ENCODE measurements at places on chromosomes 6 and 20.

DNA sequence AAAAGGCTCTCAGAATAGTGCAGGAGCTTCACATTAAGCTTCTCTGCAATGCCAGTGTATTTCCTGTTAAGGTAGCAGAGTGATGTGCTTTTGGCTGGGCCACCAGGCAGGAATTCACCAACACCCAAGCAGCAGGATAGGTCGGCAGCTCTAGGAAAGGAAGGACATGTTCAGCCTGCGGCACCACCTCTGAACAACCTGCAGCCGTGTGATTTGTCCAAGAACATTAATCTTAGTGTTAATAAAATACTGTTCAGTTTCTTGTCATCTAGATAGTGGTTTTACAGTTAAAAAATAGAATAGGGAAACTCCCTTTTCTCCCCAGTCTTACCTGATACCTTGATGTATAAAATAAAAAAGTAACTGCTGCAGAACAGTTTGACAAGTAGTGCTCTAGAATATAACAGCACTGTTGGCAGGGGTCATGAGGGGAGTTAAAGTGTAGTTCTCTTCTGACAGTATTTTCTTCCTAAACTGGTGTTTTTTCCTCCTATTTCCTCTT lies 18.8 kb downstream of the ZNF292 start:
- DNase-seq: no peak

DNA sequence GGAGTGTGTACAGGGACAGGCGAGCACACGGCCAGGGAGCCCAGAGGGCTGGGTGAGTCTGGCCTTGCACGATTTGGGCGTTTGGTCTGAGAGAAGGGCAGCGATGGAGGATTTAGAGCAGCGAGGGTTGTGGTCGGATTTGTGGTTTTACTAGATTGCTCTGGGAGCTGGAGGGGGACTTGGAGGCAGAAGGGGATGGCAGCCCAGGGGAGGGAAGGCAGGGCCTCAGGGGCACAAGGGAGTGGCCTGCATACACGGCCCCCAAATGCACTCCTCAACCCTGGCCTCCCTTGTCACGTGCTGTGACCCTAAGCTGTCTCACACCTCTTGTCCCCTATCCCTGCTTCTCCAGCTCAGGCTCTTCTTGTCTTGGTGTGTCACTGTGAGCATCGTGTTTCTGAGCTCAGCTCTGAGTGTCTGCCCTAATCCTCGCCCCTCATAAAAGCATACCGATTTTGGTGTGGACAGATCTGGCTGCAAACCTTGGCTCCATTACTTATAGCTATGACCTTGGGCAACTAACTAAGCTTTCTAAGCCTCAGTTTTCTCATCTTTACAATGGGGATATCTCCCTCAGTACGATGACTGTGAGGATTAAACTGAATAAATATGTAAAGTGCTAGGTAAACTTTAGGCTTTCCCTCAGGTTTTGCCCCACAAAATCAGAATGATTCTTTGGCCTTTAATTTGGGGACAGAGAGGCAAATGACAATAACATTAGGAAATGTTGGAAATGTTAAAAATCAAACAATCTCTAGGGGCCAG lies 120.1 kb upstream of the ARMC2 start:
- no peak for DNase-seq

GRCh38 chr6:33869826-33870423 lies 66.1 kb upstream of the MLN start:
- DNase-seq: no peak

DNA sequence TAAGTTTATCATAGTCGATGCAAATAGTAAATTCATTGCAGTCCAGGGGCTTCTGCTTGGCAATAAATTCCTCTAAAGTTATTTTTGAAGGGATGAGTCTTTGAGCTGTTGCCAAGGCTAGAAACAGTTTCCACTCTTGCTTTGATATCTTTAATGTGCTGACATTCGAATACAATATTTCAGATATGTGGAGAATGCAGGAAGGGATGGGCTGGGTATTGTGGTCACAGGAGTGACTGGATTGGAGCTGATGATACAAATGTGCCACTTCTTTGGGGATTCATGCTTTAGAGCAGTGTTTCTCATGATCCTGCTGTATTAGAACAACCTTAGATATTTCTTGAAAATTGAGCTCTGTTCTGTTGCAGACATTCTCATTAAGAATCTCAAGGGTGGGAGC lies 139.0 kb downstream of the PRDM13 start:
- no peak for DNase-seq

DNA sequence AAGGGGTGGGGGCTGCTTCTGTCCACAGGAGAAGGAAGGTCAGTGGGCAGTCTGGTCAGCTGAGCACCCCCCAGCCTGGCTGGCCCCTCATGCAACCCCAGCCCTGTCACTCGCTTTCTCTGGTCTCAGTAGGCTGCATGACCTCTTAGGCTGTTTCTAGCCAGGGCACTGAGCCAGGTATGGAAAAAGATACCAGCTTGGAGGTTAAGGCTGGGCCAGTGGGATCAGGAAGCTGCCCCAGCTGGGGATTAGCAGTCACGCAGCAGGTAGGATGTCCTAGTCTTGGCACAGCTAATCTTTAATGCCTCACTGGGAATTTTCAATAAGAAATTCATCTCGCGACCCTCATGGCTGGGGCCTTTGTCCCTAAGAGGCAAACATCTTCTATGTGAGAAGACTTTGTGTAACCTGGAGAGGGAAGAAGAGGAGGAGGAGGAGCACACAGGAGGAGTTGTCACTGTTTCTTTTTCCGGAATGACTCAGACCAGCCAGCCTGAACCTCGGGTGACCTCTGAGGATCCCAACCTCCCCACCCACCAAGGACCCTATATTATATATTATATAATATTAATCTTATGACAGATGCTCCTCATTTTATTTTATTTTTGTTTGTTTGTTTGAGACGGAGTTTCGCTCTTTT lies 2.4 kb upstream of the BPIFA2 start:
- DNase-seq: no peak

DNA sequence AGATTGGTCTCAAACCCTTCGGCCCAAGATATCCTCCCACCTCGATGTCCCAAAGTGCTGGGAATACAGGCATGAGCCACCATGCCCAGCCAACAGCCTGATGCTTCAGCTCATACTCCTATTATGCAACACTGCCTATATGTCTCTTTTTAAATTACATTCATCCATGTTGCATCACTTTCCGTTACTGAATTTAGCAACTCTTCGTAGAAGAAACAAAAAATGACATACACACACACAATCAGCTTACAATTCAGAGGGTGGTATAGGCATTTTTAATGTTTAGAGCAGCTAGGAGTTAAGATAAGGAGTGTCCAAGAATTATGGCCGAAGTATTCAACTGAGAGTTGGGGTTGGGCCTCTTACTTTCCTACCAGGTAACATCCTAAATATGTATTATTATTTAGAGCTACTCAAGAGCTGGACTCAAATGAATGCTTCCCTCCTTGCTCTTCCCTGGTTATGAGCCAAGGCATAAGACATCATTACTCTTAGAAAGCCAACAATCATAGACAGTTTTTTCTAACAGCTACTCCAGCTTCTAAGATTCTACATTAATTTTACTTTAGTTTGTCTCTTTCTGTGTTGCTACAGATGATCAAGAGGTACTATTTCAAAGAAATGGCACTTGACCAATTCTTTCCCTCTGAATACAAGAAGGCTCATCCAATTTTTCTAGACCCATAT lies 62.0 kb upstream of the BMP5 start:
- DNase-seq: no peak

DNA sequence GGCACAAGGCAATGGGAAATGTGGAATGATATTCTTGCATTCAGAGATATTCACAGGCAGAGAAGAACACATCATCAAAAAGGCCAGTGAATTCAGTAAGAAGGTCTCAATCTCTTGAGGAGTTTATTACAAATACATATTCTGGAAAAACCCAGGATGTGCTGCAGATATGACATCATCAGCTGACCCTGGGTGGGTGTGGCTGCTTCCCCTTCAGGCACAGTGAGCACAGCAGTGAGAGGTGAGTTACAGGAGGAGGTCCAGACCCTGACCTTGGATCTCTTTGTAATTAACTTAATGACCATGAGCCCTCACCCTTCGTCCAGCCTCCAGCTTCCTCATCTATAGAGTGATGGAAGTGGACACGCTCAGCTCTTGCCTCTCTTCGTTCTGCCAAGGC lies 147.5 kb upstream of the SYNDIG1 start:
- no peak for DNase-seq

DNA sequence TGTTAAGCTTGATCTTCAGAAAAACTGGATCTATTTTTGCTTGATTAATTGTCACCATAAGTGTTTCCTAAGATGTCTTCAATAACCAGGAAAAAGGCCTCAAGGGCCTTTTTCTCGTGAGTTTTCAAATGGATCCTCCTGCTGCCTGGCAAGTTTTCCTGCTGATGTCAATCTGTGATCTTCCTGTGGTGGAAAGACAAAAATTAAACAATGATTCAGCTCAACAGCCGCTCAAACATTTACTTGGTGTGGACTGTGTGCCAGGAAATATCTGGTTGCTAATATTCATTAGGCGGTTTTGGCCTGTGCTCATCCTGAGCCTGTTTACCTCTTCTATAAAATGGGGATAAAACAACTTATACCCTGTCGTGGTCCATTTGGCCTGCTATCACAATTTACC lies 35.4 kb upstream of the SSTR4 start:
- no peak for DNase-seq

DNA sequence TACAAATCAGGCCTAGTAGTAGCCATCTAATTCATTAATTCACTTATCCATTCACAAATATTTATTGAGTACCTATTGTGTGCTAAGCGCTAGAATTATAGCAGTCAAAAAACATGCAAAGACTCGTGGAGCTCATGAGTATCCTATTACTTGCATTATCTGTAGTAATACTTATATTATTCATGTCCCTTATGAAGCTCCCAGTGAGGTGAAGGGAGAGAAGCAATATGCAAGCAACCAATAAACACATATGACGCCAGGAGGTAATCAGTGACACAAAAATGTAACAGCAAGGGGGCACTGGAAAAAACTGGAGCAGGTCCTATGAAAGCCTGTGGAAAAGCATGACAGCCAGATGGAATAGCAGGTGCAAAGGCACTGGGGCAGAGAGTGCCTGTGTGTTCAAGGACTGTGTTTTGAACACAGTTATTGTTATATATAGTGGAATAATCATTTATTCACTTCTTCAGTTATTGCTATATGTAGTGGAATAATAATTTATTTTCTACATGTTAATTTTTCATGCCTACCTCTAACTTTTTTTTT lies 109.5 kb downstream of the KIF13A start:
- DNase-seq: no peak

DNA sequence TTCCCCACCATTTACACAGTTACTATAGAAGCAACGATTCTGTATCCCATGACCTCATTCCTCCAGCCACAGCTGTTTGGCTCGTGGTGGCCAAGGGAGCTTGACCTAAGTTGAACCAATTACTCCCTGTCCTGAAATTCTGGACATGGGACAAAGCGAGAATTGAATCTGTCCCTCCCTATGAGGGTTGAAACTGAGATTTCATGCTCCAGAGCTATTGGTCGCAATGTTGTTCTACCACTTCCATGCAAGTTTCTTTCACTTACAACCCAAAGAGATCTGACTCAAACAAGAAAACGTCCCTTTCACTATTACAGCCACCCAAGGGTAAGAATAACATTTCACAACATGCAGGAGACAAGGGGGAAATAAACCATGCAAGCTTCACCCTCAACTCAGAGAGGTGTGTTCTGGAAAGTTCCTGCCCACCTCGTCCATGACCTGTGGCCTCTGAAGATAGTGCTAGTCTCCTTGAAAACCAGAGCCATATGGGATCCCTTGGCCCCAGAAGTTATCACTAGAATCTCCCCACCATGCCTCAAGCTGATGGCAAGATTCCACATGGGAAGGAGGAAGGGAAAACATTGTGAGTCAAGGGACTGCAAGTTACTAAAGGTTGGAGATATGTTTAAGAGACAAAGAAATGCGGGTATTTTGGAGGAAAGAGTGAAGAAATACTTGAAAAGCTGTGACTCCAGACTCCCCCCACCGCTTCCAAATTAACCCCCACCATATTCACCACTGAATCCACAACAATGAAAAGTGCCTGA lies 74.5 kb upstream of the SRSF6 start:
- DNase-seq: no peak

GRCh38 chr6:138521790-138522189 lies 22.5 kb upstream of the NHSL1 start:
- no peak for DNase-seq

DNA sequence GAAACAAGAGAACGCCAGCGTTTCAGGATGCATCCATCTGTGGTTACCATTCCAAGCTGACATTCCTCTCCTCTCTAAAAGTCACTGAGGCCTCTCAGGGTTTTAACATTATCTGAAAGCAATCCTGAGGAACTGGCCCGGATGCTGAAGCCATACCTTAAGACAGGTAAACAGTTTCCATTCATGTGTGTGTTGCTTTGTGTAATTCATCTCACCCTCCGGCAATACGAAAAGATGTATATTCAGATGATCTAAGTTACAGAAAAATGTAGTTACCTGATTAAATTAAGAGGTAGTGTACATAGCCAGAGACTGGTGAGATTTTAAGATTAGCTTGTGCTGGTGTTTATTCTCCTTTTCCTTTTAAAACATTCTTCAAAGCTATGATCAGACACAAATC lies 68.4 kb upstream of the BACH2 start:
- no peak for DNase-seq

DNA sequence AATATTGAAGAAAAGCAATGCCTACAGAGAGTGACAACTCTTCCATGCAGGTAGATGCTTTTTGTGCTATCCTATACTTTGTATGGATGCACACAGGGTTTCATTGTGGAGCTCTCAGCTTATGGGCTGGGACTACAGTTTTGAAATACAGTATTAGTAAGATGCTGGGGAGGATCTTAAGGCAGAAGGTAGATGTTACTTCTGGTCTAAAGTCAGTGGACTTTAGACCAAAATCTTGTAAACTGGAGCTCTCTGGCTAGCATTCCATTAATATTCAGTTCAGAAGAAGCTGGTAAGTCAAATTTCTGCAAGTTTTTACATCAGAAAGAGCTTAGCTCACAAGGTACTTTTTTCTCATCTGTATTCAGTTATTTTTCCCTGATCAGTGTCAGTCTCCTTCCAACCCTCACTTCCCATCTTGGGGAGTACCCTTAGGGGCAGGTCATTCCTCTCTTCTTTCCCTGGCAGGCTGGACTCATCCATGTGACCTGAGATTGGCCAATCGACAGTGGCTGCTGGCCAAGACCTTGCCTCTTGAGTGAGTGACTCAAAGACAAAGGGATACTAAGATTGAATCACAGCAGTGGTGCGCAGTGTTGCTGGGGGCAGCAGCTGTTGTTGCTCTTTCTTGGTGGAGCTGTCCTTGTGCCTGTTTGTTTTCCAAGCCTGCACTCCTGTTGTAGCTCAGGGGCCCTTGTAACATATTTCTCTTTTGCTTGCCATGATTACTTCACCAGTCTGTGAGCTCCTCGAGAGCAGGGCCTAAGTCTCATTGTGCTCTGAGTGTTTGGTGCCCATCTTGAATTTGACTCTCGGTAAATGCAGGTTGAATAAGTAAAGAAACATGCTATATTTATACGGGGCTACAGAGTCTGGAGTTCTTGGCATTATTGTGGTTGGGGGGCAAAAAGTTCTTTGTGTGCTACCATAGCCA lies 2.8 kb upstream of the PHF20 start:
- no peak for DNase-seq

DNA sequence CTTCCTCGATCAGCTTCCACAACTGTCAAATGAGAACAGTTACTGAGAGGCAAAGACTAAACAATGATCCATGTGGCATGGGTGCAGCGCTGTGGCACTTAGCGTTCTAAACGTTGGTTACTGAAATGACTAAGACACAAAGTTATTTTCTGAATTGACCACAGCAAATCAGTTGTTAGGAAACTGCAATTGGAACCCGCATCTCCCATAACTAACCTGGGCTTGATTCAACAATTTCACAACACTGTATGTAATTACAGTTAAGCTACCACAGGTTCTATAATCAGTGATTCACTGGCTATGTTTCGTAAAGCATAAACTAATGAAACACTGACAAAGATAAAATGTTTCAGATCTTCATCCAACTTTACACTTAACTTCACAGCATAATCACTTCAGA lies 12.5 kb downstream of the WDR27 start:
- no peak for DNase-seq

Data from cerebellar nuclear complex (tissue), 1 donor.